NCI-H1105 (cell line): ENCODE measurements at places on chromosomes 11 and 22.

DNA sequence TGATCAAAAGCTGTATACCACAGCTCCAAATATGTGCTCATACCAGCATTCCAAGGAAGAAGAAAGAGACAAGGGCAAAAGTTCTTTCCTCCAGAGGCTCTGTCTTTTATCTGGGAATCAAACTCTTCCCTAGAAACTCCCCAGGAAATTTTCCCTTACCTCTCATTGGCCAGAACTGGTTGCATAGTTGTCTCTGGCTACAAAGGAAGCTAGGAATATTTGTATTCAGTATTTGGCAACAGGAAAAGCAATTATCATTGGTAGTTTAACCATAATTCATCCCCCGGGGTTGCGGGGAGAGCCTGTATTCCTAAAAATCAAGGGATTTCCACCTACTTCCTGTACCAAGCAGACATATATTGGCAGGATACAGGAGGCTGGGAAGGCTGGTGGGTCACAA, 10.5 kb upstream of the ZFTA start:
- DNase-seq: no peak

- DNase-seq: no peak
These were observed 70.7 kb upstream of the THY1 start for GRCh38 chr11:119493712-119494111.

DNA sequence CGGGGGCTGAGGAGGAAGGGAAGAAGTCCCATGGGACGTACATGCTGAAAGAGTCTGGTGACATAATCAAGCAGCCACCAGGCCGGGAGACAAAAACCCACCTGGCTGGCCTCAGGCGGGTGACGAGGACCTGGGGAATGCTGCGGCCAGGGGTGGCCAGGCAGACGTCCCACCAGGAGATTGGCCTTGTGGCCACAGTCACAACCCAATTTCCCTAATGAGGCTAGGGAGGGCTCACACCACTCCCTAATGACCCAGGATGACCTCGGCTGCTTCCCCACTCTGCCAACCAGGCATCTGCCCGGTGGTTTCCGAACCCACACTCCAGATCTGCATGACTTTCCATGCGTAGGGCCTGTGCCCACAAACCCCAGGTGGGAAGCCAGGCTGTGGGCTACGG, 66.9 kb downstream of the SCUBE1 start:
- DNase-seq: no peak

DNA sequence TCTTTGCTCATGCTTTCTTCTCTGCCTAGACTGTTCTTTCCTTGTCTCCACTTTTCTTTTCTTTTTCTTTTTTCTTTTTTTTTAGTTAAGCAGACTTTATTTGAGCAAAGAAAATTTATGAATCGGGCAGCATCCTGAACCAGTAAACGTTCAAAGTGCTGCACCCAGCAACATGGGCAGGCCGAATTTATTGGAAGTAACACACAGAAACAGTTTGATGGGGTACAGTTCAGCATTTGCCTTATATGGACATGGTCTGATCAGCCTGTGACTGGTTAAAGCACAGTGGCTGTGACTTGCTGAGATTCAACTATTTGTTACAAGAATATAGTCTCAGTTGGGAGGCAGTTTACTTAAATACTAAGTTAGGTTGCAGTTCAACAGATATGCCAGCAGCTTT, 16.0 kb downstream of the CD3E start:
- no peak for DNase-seq

- DNase-seq: peak; percentile 39
These were observed 494.5 kb upstream of the LARGE1 start for GRCh38 chr22:34414467-34415440.

DNA sequence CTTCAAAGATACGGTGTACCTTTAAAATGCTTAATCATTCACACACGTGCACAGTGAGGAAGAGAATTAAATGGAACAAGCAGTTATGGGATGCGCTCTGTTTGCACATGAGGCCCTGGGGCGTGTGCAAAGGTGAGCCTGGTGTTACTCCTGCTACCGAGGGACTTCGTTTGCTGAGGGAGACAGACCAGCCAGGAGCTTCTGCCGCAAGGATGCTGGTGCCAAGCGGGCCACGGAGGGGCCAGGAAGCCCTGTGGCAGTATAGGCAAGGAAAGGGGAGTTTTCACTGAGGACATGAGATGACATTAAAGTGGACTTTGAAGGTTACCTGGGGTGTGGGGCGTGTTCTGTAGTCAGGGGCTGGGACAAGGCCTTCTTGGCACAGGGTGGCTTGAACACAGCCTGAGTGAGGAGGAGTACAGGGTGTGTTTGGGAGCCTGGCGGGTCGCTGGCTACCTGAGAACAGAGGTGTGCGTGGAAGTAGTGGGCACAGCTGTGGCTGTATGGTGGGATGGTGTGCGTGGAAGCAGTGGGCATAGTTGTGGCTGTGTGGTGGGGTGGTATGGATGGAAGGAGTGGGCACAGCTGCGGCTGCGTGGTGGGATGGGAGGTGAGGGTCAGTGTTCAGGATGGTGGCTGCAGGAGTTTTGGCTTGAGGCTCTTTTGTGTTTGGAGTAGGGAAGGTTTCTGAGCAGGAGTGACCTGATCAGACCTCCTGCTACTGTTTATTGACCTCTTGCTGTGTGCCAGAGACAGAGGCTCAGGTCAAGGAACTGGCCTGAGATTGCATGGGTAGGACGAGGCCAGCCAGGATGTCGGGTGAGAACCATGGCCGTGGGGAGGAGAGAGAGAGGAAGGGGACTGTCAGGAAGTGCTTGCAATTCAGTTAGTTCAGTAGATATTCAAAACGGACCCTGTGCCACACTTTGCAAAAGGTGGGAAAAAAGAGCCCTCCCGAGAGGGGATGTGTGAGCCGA, 13.7 kb downstream of the TBC1D22A start:
- DNase-seq: no peak

DNA sequence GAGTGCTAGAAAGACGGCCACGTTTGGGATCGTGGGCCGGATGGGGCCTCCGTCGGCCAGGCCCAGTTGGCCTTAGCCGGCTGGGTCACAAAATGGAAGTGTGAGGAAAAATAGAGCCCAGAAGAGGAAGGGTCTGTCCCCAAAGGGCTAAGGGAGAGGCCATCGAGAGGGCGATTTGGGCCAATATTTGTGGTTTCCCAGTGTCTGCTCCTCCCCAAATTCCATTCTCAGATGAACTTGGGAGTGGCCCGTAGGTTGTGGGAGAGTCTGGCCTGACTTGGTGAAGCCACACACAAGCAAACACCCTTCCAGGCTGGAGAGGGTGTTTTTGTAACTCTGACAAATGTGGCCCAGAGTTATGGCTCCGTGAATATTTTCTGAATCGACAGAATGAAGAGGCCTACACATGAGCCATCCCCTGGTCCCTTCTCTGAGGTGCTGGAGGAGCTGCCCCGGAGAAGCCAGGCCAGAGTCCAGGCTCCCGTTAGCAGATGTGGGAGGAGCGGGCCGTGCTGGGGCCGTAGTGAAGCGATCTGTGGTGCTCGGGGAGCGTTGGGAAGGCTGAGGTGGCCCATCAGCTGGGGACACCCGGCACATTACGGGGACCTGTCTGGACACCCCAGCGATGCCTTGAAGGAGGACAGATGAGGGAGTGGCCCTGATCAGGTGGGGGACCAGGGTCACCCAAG, 73.5 kb upstream of the PPARA start:
- no peak for DNase-seq

DNA sequence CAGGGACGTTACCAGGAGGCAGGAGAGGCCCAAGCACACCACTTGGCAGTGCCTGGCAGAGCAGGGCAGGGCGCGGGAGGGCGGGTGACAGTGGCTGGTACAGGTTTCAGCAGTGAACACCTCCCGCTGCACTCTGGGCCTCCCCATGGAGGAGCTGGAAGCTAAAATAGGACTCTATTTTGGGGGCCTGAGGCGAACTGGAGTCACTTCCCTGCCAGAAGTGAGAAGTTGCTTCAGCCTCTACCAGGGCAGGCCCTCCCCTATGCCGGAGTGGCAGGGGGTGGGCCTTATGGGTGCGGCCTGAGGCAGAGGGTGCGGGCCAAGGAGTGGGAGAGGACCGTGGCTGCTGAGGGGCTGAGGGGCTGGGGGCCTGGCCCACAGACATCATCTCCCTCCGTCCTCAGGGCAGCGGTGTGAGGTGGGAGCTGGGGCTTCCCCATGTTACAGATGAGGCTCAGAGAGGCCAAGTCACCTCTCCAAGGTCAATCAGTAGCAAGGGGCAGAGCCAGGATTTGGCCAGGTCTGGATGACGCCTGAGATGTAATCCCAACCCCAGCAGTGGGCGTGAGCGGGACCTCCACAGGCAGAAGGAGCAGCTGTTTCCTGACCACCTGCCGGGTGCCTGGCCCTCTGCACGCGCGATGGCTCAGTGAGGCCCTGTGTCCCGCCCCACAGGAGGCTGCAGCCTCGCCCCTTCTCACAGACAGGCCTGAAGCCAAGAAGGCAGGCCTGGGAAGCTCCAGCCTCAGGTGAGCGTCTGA, 39.3 kb downstream of the KCNJ4 start:
- no peak for DNase-seq
